Regular cardiac myocyte (primary cell): ENCODE measurements at places on chromosomes 5 and 9. TPM values are rescaled to one million over a fixed set of nuclear protein-coding genes. Genes with fewer than 3 reads are reported as not detected.

SHOC1 gene
- total RNA-seq, result under 0.01 TPM in 2 replicates

RBM18 gene
- 9.0 and 9.8 TPM in 2 replicates for total RNA-seq

POC5 gene
- total RNA-seq, result 12.8 and 22.8 TPM in 2 replicates

RNF183 gene
- total RNA-seq, result not detected in 2 replicates

DAPK1 gene
- total RNA-seq, result 12.5 and 19.7 TPM in 2 replicates

C5orf46 gene
- total RNA-seq, result 5.9 and 25.1 TPM in 2 replicates

PCDH12 gene
- total RNA-seq, result 0.56 and 0.77 TPM in 2 replicates

SKP2 gene
- total RNA-seq, result 33.8 and 45.8 TPM in 2 replicates

FOXD4 gene
- total RNA-seq, result 0.19 and 0.56 TPM in 2 replicates

ADGRD2 gene
- not detected in 2 replicates for total RNA-seq

TMEM215 gene
- total RNA-seq, result not detected in 2 replicates

REXO4 gene
- 14.7 and 27.8 TPM in 2 replicates for total RNA-seq

INSL6 gene
- not detected in 2 replicates for total RNA-seq

SLC12A2 gene
- total RNA-seq, result 49.0 and 70.0 TPM in 2 replicates

KIF24 gene
- total RNA-seq, result 0.85 and 2.7 TPM in 2 replicates

FOXD4L4 gene
- under 0.01 TPM in 2 replicates for total RNA-seq

WHRN gene
- total RNA-seq, result 0.19 and 0.56 TPM in 2 replicates

C1QTNF2 gene
- total RNA-seq, result 0.28 and 0.58 TPM in 2 replicates

PCDHGA12 gene
- 6.7 and 14.7 TPM in 2 replicates for total RNA-seq

GTF3C5 gene
- total RNA-seq, result 31.3 and 38.2 TPM in 2 replicates

B4GALT7 gene
- total RNA-seq, result 40.5 and 53.0 TPM in 2 replicates

FABP6 gene
- total RNA-seq, result 0.19 TPM in 1 of 2 replicates, not detected in the other

ZFP2 gene
- total RNA-seq, result under 0.01 and 0.28 TPM in 2 replicates

SMIM33 gene
- total RNA-seq, result under 0.01 TPM in 1 of 2 replicates, not detected in the other

GLRA1 gene
- not detected in 2 replicates for total RNA-seq
